ENCODE measurements at places on chromosomes 2 and 18. TPM values are rescaled to one million over a fixed set of nuclear protein-coding genes. Genes with fewer than 3 reads are reported as not detected.

The FOXI3 gene
- not detected for total RNA-seq

The LRP2 gene
- total RNA-seq, result not detected

- no peak for DNase-seq
Measured at GRCh38 chr18:27447451-27447881, 262.4 kb upstream of the CHST9 start.

- no peak for DNase-seq
Measured at GRCh38 chr2:108837198-108837597, 50.6 kb downstream of the CCDC138 start.

DNA sequence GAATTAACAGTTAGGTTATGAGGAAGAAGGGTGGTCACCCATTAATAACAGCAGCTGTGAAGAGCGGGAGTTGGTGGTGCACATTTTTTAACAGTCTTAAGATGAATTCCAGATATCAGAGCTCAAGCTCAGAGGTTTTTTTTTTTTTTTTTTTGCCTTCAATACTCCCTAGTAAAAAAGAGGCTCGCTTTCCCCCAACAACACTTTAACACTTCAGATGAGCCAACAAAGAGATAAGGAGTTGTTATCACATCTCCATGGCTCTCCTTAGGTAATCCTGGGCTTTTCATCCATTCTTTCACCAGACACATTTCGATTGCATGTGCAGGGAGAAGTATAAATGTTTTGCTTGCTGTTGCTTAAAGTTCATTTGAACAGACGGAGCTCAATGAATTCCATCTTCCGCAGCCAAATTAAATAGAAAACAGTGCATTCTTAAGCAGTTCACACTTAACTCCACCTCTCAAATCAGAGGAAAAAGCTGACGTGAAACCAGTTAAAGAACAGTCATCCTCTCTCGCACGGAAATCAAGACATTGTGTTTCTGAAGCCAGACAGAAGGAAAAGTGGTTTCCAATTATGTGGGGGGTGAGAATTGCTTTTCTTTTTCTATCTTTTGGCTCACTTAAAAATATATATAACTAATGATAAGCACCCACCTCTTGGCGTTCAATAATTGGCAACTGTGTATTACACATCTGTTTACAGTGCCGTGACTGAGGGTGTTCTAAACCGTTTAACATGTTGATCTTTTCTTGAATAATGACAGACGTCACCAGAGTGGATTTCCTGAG is 118.2 kb downstream of the ZNF521 start:
- DNase-seq, result no peak

Data from mesenteric fat pad (tissue), 1 donor.